HS-5 (cell line): ENCODE measurements at places on chromosomes 3 and 15.
A peak's percentile ranks its signal among the peaks of the same experiment; 100 is the strongest.

DNA sequence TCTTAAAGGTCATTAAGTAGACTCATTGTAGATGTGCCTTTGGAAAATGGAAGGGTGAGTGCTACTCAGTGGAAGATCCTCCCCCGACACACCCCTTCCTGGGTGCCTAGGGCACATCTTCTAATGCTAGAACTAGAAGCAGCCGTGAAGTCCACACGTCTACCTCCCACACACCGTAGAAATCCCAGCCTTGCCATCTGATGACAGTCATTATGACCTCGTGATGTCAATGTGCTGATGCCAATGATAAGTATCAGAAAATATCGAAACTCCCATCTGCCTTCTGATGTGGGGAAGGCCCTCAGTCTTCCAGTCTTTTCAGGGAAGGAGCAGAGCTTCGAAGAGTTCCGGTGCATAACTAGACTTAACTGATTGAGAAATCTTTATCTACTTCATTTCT lies 282.1 kb upstream of the ROPN1 start:
- no peak for DNase-seq

DNA sequence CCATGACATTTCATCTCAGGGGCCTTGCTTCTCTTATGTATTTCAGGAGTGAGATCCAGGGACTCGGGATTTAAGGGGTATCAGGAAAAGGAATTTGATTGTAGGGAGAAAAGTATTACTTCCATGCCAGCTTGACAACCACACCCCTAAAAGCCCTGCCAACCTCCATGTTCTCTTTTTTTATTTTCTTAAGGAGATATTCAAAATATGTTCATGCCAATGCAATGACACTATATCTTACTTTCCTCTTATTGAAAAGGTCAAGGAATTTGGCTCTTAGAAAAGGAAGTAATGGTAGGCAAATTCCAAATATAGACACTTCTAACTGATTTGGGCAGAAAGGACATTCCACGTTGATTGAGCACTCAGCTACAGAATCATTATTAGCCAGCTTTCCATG lies 407.5 kb upstream of the NECTIN3 start:
- DNase-seq, result peak; percentile 31

DNA sequence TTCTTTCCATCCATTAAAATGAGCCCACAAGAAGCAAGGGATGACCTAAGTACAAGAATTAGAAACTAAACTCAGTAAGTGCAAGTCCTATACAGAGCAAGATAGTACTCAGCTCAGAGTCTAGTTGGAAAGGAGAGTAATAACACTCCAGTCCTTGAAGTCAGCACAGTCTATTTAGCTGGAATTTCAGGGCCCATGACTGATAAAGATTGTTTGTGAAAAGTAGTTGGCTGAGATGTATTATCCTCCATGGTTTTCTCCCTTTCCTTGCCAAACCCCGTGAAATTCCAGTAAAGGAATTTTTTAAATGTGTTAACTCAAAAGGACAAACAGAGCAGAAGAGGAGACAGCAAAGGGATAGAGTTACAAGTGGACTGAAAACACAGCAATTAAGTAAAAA lies 127.2 kb upstream of the STT3B start:
- no peak for DNase-seq

GRCh38 chr15:75082689-75083088 lies 59.3 kb downstream of the PPCDC start:
- no peak for DNase-seq

GRCh38 chr3:69695443-69695842 lies 43.8 kb upstream of the MITF start:
- no peak for DNase-seq

GRCh38 chr3:46693038-46693891 lies at the start of gene ALS2CL:
Gene ALS2CL (minus strand): TSS chr3:46693679. CDS start chr3:46689440, 4,239 bp downstream.
- peak; percentile 5 for DNase-seq

DNA sequence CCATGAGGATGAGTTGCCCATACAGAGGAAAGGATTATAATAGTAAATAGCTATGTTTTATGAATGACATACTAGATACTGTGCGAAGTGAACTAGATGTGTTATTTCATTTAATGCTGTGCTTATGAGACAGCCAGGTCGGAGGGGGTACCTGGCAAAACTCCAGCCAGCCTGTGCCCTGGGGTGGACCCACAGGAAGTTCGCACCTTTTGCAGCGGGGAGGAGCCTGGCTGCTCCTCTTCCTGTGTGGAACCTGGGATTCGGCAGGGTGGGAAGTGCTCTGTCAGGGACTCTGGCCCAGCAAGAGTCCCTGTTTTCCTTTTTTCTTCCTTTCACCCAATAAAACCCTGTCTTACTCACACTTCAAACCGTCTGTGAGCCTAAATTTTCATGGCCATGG lies 452.2 kb downstream of the IL5RA start:
- DNase-seq, result no peak

- DNase-seq, result no peak
Observed at GRCh38 chr15:60695713-60696522, 217.0 kb upstream of the ICE2 start.

- no peak for DNase-seq
Observed at GRCh38 chr3:167772992-167773391, 37.5 kb downstream of the SERPINI1 start.

- DNase-seq, result no peak
Observed at GRCh38 chr15:55786341-55786740, 43.4 kb upstream of the PRTG start.

DNA sequence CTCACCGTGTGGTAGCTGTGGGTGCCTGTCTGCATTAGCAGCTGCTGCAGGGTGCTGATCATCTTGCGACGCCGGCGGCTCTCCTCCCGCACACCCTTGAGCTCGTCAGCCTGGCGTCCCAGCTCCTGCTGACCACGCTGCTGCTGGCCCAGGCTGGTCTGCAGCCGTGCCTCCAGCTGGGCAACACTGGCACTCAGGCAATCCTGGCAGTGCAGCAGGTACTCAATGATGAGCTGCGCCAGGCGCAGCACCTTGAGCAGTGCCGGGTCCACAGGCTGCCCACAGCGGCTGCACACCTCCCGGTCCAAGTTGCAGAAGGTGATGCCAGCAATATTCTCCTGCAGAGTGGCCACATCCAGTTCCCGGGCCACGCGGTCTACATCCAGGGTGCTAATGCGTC lies 11.9 kb downstream of the DZIP1L start:
- no peak for DNase-seq

DNA sequence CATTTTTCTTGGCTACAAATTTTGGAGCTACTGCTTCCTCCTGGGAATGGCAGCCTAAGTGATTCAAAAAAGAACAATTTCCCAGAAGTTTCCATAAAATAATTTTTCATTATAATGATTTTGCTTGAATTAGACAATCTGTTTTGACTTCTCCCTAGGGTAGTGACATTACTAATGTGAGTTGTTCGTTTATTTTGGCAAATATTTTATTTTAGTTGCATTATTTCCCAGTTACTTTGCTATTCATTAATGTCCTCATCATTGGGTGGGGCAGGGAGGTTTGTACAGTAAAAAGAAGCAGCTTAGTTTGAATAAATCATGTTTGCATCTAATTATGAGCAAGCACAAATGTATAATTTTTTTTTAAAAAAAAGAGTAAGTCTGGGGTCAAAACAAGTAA lies 686.6 kb downstream of the ROBO2 start:
- DNase-seq, result no peak

GRCh38 chr15:66603301-66604179 lies 37.7 kb upstream of the LCTL start:
- no peak for DNase-seq

DNA sequence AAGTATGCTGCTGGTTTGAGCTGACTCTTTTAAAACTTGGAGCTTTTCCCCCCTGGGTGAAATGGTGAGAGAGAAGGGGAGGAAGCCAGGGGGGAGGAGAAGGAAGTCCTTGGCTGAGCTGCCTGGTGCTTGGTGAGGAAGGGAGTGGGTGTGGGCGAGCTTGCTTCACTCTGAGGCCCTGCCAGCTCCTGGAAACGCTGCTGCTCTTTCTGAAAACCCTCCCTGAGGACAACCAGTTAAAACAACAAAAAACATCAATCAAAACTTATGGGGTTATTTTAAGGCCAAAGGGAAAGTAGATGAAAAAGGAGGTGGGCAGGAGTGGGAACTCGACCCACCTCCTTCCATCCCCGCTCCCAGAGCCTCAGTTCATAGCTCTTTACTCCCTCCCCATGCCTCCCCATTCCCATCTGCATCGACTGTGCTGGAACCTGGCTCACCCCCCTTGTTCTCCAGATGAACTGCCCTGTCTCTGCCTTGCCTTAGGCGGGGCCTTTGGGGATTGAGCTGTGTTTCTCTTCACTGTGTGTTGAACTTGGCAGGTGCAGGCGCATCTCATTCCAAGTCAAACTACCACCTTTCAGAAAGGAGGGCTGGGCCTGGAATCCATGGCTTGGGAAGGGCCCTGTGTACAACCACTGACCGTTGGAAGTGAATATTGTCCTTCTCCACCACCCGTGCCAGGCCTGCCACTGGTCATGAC lies 166.1 kb downstream of the ZNF621 start:
- no peak for DNase-seq

GRCh38 chr3:142188846-142189245 lies 36.5 kb downstream of the GK5 start:
- DNase-seq, result no peak
